Activated B cell treated with CpG ODN at 0.5 μM for 24 hours (primary cell): ENCODE measurements at places on chromosomes 5 and 9.

DNA sequence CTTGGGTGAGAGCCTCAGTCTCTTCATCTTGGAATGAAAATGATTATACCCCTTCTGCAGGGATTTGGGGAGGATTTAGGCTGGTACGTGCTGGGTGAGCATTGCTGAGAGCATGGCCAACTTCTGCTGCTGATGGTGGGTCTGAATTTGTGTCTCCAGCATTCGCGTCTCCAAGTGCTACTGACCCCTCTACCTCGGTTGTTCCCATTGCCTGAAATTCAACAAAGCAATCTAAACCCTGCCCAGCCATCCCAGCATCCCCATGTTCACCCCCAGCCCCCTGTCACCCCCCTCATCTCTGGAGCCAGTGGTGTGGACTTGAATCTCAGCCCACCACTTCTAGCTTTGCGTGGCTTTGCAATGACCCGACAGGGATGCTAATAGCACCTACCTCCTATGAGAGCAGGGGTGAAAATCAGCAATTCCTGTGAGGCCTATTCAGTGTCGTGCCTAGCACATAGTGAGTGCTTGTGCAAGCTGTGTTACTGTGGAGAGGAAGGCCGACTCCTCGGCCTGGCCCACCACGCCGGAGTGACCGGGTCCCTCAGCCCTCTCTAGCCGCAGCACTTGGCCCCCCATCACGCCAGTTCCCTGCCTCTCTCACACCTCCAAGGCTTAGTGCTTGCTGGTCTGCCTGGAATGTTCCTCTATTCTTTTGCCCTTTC, 43.4 kb upstream of the SH3PXD2B start:
- no peak for DNase-seq

GRCh38 chr5:131749723-131750470, 46.9 kb downstream of the FNIP1 start:
- DNase-seq: no peak

GRCh38 chr9:94950579-94951323, 224.3 kb downstream of the AOPEP start:
- no peak for DNase-seq

- no peak for DNase-seq
Observed at GRCh38 chr9:3308609-3309008, 217.2 kb downstream of the RFX3 start.

GRCh38 chr9:76810377-76810957, 46.2 kb downstream of the PCA3 start:
- DNase-seq: no peak

GRCh38 chr5:160030631-160031377, 21.9 kb downstream of the TTC1 start:
- DNase-seq: no peak

DNA sequence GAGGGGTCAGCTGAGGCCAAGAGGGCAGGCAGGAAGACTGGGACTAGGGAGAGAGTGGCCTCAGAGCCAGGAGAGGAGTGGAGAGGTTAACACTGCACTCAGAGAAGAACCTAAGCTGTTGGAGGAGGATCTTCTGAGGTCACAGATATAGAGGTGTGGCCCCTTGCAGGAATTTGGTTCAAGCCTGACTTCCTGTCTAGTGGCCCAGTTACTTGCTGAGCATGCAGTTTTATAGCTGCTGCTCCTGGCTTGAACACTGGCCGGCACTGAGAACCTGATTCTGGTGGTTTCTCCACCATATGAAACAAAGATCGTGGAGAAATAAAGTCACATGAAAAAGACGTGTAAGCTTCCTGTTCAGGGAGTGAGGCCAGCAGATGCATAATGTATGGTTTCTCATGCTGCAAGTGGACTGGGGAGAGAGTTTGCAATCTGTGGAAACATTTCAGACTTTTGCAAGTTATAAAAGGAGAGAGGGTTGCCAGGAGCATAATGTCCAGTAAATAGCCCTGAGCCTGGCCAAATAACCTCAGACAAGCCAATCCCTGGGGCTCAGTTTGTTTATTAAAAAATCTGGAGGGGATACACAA, 82.6 kb downstream of the GALNT10 start:
- no peak for DNase-seq

DNA sequence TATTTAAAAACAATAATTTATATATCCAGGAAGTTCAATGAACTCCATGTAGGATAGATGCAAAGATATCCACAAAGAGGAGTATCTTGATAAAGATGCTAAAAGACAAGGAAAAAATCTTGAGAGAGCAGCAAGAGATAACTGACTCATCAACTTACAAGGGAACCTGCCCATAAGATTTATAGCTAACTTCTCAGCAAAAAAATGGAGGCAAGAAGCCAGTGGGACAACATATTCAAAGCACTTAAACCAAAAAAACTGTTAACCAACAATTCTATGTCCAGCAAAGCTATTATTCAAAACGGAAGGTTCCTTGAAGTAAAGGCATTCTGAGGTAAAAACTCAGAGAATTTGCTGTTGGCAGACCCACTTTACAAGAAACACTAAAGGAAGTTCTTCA, 20.3 kb downstream of the RABGAP1 start:
- no peak for DNase-seq

DNA sequence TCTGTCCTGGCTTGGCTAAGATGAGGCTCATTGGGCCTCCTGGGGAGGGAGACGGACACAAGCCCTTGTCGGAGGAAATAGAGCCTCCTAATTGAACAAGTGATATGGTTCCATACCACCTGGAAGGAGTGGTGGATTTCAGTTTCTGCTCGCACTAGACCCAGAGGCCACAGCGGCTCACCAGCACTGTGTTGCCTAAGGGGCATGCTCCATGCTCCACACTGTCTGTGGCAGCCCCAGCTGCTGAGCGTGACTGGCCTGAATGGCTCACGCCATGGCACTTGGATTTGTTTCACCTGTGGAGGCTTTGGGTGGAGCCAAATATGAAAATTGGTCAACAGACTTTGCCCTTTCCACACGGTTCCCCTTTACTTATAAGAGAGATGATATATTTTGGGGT, 181.1 kb downstream of the HSPA4 start:
- no peak for DNase-seq

DNA sequence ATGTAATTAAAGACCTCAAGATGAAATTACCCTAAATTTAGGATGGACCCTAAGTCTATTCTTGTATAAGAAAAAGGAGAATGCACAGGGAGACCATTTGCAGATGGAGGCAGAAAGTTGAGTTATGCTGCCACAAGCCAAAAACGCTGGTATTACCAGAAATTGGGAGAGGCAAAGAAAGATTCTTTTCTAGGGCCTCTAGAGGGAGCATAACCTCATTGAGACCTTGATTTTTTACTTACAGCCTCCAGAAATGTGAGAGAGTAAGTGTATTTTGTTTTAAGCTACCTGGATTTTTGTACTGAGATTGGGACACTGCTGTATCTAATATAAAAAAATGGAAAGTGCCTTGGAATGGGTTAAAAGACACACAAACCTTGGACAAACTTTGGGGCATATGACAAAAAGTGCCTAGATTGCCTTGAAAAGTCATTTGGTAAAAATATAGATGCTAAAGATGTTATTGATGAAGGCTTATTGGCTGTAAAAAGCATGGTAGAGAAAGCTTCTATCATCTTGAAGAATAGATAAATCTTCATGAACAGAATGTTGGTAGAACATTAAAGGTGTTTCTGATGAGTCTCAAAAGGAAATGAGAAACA, 174.7 kb upstream of the PRDM9 start:
- DNase-seq: no peak

DNA sequence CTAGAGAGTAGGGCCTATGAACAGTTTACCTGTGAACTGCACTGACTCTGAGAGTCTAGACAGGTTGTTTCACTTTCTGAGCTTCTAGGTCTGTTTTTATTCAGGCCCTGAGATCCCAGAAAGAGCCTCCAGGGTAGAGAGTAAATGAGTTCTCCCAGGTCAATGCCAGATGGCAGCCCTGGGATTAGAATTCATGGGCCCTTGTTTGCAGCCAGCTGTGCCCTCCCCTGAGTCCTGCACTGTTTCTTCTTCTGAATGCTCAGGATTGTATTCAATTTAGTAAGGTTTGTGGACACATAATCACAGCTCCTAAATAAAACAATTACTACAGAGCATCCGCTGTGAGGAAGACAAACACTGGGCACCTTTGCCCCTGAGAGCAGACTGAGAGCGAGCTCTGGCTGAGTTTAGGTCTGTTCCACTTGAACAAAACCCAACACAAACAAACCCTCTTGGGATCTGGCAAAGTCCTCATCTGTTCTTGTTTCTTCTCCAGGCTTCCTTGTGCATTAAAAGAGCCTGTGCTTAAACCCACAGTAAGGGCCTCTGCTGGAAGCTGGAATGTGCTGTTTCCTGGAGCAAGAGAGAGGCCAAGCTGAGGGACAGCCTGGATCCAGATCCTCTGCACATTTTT, 29.9 kb downstream of the FAM219A start:
- no peak for DNase-seq

GRCh38 chr9:96854651-96855273, 448 bp upstream of the ZNF782 start:
- no peak for DNase-seq

- no peak for DNase-seq
Observed at GRCh38 chr5:137191179-137191578, 307.9 kb downstream of the SPOCK1 start.

GRCh38 chr5:130912088-130912487, 253.0 kb downstream of the HINT1 start:
- DNase-seq: no peak

DNA sequence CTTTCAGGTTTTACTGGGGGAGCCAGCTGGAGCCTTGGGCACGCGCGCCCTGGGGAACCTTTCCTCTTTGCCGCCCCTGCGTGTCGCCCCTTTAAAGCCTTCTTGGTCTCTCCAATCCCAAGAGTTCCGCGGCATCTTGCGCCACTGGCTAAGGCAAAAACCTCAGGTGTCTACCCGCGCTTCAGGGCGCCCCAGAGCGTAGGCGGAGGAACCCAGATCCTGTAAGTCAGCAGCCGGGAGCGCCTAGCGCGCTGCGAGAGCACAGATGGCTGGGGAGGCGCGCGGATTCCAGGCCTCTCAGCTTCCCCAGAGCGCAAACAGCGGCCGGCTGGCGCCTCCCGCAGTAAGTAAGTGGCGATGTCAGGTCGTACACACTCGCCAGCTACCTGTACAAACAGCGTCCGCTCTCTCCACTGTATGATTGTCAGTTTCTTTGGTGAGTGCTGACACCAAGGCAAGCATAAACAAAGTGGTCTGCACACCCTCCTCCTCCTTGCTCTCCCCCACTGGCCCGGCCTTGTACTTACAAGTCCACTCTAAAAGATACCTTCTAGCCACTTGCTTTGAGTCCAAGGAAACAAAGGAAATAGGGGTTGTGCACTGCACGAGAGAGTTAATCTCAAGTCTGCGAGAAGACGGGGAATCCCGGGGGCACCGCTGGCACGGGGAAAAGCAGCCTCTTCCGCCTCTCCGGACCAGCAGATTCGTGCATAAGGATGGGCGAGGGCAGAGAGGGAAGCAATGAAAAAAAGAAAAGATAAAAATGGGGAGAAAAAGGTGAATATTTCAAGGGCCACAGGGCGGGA, 2.9 kb downstream of the HTR1A start:
- DNase-seq: no peak

DNA sequence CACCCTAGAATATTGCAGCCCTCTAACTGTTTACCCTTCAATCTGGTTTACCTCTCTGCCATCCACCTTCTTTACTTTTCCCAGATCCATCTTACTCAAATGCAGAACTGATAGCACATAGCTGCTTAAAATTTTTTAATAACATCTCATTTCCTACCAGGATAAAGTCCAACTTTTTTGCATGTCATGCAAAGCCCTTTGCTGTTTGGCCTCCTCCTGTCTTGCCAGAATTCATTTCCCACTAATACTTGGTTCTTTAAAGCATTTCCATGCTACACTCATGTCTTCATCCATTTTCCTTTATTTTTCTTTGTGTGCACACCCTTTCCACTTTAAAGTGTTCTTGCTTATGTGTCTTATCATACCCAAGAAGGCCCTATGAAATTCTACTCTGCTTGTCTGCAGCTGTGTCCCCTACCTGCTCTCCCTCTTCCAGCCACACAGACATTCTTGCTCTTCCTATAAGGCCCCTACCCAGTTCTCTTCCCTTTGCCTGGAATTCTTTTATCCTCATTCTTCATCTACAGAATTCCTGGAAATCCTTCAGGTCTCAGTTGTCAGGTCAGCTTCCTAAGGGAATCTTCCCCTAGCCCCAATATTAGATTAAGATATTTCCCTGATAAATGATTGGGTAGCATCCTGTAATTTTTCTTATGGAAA, 50.3 kb downstream of the TLE4 start:
- DNase-seq: no peak

DNA sequence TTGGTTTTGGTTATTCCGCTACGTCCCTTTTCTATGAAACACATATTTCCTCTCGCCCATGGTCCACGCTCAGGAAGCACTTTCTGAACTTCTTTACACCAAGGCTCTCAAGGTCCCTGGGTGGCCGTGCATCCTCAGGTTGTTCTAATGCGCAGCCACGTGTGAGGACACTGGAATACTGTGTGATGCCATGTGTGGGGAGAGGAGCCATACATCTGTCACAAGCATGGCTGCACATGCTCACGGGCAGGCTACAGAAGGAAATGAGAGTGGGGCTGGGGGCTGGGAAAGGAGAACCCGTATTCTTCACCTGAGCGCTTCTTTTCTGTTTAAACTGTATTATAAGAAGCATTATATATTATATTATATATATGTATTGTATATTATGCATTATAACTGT, 36.7 kb downstream of the PRRT1B start:
- no peak for DNase-seq

- DNase-seq: no peak
Observed at GRCh38 chr5:120055858-120056257, 408.2 kb upstream of the PRR16 start.

GRCh38 chr5:56433039-56433617, 200.0 kb upstream of the ANKRD55 start:
- no peak for DNase-seq

DNA sequence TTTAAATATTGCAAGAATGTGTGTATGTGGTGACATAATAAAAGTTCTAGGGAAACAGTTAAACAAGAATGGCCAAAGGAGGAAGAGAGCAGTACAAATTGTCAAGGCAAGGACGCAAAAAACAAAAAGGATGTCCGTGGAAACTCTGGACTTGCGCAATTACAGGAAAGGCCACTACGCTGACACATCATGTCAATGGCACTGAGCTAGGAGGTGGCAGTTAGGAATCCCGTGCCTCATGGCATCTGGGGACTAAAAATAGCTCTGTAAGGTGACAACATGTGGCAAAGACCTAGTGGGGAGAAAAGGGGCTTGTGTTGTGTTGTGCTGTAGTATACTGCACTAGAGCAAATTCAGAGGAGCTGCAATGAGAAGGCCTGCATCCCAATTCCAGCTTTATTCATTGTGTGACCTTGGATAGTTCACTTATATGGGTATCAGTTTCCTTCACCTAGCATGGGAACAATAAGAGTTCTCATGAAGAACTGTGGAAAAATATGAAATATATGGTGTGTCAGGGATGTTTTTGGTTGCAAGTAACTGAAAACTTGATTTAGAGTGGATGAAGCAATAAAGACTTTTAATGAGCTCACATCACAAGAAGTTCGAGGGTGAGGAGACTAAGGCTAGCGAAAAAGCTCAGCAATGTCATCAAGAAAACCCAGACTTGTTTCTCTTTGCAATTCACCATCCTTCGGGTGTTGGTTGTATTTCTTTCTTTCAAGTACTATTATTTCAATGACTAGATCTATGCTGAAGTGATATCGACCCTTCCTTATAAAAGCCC, 124.1 kb upstream of the STC2 start:
- no peak for DNase-seq

GRCh38 chr5:58268268-58268667, 191.6 kb downstream of the PLK2 start:
- no peak for DNase-seq
